Activated T-cell treated with anti-CD3 and anti-CD28 coated beads, Interleukin-2, amount 50 U/mL, for 72 hours (primary cell): ENCODE measurements at places on chromosomes 5 and 9. TPM values are rescaled to one million over a fixed set of nuclear protein-coding genes. Genes with fewer than 3 reads are reported as not detected.

DNA sequence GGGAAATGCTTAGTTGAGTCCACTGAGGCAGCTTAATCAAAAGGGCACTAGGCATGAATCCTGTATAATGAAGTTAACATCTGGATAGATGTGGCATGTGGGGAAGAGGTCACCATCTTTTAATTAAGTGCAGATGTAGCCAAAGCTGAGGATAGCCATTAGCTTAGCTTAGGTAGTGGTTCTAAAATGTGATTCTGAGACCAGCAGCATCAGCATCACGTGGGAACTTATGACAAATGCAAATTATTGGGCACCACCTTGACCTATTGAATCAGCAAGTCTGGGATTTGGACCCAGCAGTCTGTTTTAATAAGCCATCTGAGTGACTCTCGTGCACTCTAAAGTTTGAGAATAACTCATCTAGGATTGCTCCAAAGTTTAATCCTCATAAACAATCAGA is 63.8 kb downstream of the SNCAIP start:
- H3K36me3 ChIP-seq = no peaks in the 10 kb centered on the region
- H3K4me1 ChIP-seq = no peaks in the 10 kb centered on the region

DNA sequence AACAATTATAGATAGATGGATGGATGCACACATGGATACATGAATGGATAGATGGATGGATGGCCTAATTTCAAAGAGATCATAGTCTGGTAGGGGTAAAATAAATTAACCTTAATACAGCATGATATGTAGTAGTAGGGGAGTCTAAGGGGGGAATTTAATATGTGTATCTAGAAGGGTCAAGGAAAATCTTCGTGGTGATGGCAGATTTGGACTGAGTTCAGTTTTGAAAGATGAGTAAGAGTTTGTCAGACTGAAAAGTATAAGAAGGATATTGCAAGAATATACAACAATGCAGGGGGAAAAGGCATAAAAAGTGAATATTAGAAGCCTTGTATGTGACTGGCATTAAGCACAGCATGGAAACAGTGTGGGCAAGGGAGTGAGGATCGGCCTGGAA is 98.7 kb downstream of the ZNF462 start:
- DNase-seq = no peak
- H3K36me3 ChIP-seq = no peaks in the 10 kb centered on the region
- peaks cover 26% of the 10 kb centered on the region for H3K27me3 ChIP-seq
- peaks cover 41% of the 10 kb centered on the region for H3K4me1 ChIP-seq
- no peak overlapping the region for H3K27ac ChIP-seq

DNA sequence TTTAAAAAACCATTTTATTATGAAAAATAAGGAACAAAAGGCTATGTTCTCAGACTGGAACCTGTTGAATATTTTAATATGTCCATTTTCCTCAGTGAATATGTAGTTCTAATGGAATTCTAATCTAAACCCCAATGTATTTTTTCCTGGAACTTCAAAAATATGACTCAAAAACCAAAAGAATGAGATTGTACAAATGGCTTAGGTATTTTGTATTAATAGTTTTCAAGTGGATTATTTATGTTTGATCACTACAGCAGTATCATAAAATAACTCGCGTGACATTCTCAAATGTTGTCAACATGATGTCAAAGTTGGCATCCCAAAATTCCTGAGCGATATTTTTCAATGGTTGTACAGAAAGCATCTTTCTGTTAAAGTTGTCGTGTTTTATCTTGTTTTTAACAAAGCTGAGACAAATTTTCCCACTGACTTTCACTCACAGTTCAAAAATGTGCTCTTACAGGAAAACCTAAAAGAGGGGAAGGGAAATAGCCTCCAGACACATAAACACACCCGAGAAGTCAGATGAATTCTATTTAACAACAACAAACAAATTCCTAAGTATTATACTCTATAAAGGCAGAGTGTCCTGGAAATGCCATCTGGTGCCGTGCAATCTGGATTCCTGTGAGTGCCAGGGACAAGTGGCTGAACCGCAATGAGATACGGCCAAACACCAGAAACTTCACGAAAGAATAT is 68.1 kb upstream of the TAS2R1 start:
- no peaks in the 10 kb centered on the region for H3K27me3 ChIP-seq
- no peaks in the 10 kb centered on the region for H3K36me3 ChIP-seq
- no peaks in the 10 kb centered on the region for H3K4me1 ChIP-seq
- no peak overlapping the region for H3K4me3 ChIP-seq
- H3K27ac ChIP-seq = no peak overlapping the region

The ZNF346 gene
- total RNA-seq = 19.6 TPM

The HTR4 gene
- total RNA-seq = not detected

The IL3 gene
- 8.9 TPM for total RNA-seq
